ENCODE measurements at places on chromosomes 5 and 9.

DNA sequence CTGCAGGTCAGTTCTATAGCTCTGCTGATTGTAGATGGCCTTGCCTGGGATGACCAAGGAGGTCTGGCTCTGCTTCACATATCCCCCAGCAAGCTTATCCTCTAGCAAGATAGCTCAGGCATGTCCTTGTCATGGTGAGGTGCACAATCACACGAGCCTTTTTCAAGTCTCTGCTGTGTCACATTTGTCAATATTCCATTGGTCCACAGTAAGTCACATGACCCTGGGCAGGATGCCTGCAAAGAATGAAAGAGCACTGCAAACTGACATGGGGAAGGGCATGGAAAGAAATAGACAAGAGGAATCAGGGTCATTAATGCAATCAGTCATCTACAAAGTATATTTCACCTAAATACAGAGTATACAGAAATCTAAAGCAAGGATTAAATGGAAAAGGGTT is 142.0 kb downstream of the RORB start:
- DNase-seq, result no peak

DNA sequence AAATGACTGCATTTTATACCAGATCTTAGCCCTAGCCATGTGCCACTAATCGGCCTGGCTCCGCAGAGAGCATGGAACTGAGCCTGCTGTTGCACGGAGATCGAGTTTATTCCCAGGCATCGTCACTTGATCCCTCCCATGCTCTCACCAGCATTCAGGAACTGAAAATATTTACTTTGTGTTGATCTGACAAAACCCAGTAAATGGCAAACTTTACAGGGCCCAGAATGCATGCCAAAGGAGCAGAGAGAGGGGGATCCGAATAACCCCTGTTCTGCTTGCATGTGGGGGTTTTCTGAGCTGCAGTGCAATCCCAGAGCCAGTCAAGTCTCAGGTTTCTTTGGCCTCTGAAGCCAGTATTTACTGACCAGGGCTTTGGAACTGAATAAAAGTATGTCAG is 87.3 kb downstream of the GAS1 start:
- DNase-seq, result no peak

DNA sequence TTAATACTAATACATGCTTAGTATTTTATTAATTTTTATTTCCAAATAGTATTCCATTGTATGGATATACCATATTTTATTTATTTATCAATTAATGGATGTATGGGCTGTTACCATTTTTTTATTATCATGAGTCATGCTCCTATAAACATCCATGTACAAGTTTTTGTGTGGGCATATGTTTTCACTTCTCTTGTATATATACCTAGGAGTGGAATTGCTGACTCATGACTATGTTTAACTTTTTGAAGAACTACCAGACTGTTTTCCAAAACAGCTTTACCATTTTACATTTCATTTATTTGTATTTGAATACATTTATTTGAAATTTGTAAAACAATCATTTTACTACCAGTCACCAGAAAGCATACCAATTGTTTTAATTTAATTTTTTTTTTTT is 14.1 kb upstream of the LRRC19 start:
- no peak for DNase-seq

DNA sequence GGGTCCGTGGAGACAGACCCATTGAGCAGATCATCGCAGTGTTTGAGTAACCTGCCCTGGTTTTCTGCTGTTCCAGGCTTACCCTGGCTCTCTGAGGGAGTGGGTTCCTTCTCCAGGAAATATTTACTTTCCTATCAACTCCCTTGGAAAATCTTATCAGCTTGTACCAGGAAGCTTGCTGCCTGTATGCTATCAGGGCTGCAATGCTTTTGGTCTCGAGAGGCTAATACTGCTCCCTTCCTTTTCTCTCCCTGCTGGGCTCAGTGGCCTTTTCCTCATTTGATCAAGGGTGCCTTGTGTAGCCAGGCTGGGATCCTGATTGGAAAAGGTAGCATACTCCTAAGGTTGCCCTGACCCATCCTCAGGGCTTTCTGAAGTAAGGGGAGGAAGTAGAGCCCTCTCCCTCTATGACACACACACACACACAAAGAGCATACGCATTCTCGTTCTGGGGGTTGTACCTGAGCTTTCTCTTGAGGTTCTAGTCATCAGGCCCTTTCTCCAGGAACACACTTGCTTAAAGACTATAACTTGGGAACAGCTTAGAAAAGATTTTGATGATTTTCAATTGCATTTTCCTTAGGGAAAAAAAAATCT is 41.6 kb downstream of the CYSTM1 start:
- no peak for DNase-seq

DNA sequence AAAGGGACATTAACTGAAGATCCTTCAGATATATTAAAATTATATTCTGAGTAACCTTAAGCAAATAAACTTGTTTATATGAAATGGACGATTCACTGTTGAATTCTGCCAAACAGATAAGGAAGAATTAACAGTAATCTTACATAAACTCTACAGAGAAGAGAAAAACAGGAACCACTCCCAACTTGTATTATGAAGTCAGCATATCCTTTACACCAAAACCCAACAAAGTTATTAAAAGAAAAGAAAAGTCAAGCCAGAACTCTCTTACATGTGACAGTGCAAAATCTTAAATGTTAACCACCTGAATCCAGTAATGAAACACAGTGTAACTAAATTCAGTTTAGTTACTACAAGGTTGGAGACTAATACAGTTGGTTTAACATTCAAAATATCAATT is 185.8 kb downstream of the DEPDC1B start:
- no peak for DNase-seq

Measured in effector memory CD8-positive, alpha-beta T cell (primary cell).